GM06990 (cell line): ENCODE measurements at places on chromosomes 2 and 18.

GRCh38 chr18:39825485-39826150 lies 2129.4 kb upstream of the PIK3C3 start:
- no peak for DNase-seq

GRCh38 chr2:99422599-99422998 lies 67.2 kb downstream of the REV1 start:
- DNase-seq: no peak

GRCh38 chr2:53202063-53202462 lies 565.5 kb upstream of the CHAC2 start:
- no peak for DNase-seq

- DNase-seq: no peak
Observed at GRCh38 chr2:239678666-239679296, 278.0 kb upstream of the HDAC4 start.

- DNase-seq: no peak
Observed at GRCh38 chr2:199742884-199743283, 108.1 kb downstream of the FTCDNL1 start.

- no peak for DNase-seq
Observed at GRCh38 chr2:46013726-46014125, 283.5 kb upstream of the EPAS1 start.

- DNase-seq: no peak
Observed at GRCh38 chr2:46062637-46063412, 234.4 kb upstream of the EPAS1 start.

GRCh38 chr2:46390901-46391395 lies 88.4 kb upstream of the TMEM247 start:
- no peak for DNase-seq

- no peak for DNase-seq
Observed at GRCh38 chr2:204869132-204869823, 324.0 kb downstream of the PARD3B start.

DNA sequence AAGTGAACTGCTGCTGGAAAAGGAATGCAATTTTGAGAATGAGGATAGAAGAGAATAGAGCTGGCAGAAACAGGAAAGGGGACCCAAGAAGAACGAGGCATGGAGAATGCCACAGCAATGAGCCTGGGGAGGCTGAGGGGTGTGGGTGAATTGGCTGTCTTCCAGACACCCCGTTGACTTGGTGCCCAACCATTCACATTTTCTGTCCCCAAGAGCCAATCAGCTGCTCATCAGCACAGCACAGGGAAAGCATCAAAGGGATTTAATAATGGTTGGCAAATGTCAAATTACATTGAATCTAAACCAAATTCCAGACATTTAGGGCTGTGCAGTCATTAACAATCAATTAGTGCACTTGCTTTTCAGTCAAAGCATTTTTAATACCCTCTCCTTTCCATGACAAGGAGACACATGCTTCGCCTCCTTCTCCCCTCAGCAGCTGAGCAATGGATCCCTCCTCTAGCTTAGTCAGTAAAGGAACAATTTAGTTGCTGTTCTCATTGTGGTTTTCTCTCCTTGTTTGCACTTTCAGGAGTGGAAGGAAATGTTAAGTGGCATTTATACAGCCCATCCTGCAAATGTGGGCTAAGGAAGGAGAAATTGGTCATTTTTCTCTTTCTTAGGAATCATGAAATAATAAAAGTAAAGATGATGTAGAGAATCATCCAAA lies 98.8 kb downstream of the KLF7 start:
- DNase-seq: no peak

DNA sequence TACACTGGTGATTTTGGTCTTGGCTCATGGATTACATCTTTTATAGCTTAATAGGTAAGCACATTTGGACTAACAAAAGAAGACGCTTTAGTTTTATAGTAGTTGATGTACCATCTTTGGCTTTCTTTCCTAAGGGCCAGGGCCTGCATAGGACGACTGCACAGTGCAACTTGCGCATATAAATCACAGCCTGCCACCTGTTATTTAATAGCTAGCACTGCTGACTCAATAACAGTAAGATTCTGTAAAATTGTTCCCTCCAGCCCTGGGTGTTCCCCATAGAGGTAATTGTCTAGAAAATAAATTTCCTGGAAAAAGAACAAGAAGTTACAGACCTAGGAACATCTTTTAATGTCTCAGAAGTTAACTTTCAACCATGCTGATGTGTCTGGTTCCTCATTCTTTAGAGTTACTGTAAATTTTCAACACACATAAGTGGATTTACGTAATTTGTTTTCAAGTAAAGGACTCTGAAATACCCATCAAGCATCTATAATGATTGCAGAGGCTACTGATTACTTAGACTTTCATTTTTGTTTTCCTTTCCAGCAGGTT lies 594.2 kb upstream of the NXPH2 start:
- no peak for DNase-seq

DNA sequence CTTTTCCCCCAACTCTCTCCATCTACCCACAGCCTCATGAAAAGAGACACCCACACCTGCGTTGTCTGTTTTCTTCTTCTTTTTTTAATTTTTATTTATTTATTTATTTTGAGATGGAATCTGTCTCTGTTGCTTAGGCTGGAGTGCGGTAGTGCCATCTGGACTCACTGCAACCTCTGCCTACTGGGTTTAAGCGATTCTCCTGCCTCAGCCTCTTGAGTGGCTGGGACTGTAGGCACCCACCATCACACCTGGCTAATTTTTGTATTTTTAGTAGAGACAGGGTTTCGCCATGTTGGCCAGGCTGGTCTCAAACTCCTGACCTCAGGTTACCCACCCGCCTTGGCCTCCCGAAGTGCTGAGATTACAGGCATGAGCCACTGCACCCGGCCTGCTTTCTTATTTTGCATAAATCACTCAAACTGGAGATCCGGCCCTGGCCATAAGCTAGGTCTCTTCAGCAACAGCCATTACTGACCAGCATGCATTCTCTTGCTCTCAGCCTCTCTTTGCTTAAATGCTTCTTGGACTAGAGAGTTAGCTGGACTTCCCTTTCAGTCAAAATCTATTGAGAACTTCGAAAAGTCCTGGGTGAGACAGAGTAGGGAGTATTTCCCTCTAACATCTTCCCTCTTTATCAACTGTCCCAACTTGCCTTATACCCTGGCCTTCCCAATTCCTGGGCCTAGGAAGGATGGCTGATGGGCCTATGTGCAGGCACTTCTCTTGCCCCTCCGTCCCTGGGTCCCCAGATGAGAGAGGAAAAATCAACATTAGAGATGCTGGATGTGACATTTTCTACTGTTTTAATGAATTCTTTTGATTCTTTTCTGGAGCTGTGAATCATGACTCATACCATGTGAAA lies 27.3 kb downstream of the MYCN start:
- DNase-seq: no peak

GRCh38 chr2:6510532-6510931 lies 355.2 kb downstream of the CMPK2 start:
- DNase-seq: no peak

GRCh38 chr2:149017116-149017985 lies 21.1 kb upstream of the LYPD6B start:
- DNase-seq: peak; percentile 50

DNA sequence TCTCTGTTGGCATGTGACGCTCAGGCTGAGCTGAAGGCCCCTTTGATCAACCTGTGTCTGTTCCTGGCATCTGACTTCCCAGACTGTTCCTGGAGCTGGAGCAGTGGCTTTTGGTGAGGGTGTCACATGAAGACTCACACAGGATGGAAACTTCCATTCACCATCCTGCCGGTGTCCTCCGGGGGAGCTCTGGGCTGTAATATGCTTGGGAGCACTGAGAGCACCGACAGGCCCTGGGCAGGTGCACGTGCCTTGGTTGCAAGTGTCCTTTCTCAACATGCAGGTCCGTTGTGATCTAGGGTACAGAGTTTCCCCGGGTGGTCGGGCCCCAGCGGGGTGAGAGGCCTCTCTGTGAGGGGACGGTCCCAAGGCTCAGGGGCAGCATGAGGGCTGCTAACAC lies 24.8 kb upstream of the GBX2 start:
- no peak for DNase-seq

DNA sequence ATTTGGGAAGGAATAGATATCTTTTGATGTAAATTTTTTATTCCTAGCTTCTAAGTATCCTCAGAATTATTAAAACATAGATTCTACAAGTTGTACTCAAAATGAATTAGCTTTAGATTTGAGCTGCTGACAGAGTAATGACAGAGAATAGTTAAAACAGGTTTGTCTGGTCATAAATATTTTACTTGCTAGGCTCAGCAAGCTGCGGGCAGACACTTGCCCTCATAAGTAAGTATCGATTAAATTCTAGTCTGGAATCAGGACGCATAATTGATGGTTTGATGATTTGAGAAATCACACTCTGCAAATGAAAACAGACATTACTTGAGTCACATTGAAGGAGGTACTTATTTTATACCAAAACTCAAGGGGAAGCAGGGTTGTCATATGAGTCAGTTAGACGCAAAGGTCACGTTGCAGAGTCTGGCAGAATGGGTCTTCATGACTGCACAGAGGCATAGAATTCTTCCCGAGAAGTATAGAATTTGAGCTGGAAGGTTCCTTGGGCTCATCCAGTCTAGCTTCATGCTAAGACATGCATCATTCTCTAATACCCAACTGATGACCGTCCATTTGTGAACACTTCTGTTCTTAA lies 27.5 kb downstream of the ARL4C start:
- no peak for DNase-seq

DNA sequence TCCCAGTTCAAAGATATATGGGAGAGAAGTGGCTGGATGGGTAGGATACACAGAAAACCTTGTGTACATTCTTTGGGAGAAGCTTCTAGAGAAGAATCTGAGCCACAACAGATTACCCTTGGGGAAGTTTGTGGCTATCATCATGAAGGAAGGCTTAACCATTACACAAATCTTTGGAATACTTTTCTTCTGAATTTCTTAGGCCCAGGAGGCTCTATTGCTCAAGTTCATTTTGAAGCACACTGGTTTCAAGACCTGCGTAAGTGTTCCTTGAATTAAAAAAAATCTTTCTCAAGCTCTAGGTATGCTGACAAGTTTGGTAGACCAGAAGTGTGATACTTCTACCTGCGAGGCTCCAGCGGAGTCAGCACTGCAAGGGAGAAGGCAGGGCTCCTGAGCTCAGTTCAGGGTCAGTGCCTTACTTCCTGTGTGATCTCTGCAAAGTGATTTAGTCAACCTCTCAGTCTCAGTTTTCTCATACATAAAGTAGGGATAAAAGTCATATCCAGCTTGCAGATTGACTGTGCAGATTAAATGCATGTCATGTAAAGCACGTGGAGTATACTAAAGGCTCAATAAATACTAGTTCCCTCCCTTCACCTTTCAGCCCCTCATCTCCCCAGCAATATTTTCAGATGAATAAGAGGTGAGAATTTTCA lies 438.6 kb downstream of the DLGAP1 start:
- no peak for DNase-seq

GRCh38 chr18:25834061-25834460 lies 256.4 kb downstream of the SS18 start:
- no peak for DNase-seq

DNA sequence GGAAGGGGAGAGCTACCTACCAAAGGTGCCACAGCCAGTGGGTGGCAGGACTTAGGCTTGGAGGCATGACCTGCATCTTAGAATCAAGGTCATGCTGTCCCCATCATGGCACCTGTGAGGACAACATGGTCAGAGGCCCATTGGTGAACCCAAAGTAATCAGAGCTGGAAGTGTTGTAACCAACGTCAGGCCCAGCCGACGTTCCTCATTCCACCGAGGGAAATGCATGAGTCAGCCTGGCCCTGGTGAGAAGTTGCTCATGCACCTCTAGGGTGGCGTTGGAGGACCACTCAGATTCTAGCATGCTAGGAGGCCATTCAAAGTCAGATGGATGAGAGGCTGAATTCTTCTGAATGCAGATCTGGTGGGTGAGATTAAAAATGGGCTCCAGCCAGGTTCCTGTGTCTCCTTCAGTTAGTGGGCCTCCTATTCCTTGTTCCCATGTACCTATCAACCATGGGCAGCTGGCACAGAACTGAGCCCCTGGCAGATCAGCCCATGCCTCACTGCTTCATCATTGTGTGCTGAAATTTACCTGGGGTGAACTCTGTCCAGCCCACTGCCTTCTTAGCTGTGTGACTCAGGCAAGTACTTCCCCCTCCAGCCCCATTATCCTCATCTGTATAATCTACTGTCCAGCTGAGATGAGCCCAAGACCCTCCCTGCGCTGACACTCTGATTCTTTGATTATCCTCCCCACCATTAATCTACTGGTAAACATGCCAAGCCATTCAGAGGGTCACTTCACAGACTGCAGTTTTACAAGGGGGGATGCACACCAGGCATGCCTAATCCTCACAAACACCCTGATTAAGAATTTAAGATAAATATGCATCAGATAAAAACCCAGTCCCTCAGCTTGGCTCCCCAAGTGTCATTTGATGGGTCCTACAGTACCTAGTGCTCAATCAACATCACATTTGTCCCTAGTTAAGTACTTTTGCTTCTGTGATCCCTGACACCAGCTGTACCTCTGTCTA lies 14.0 kb downstream of the SLC14A2 start:
- no peak for DNase-seq

DNA sequence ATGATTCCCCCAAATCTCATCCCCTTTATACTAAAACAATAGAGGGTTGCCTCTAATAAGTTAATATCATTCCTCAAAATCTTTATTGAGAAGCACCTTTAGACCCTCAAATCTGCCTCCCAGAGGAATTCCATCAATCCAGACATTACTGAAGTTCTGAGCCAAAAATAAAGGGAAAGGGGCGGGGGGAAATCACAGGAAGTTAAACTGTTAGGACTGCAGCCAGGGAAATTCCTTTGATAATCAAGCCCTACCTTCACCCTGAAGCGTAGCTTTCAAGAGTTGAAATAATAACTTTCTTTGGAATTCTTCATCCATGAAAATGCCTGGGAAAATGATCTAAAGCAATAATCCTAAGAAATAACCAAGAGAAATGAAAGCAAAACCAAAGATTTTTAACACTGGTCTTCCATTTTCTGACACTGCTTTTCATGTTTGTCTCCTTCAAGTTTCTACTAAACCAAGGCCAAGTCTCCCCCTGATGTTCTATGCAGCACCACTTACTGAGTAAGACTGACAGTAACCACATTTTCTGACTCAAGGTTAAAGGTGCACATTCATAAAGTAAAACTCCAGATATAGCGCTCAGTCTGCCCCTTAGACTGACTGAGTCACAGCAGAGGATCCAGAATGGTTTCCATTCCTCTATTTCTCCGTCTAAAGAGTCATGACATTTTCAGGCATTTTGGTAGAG lies 78.2 kb downstream of the TCF4 start:
- peak; percentile 16 for DNase-seq

DNA sequence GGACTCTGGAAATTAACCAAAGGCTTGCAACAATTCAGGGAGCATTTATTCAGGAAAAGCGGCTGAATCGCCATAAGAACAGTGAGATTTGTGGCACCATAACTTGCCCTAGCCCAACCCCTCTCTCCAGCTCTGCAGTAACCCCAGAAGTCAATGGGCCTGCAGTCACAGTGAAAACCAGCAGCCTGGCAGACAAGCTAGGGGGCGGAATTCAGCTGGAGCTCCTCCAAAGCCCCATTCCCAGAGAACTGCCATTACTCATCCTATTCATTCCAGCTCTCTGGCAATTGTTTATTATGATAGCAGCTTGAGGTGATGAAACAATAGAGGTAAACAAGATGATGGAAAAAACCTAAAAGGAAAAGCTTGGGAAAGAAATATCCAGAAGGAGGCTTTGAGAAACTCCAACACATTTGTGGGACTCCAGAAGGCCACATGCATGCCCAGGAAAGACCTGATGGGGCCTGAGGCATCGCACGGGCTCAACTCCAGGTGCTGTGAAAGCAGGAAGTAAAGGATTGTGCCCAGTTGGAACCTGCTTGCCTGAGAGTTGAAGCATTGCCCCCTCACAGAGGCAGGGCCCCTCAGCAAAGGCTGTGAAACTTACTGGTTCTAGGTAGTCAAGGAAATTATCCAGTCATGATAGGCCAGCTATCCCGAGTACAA lies 126.7 kb downstream of the TWIST2 start:
- no peak for DNase-seq
